GM04504 (cell line): ENCODE measurements at places on chromosomes 3 and 15.

- DNase-seq = no peak
Observed at GRCh38 chr3:172869784-172870518, 119.4 kb downstream of the ECT2 start.

GRCh38 chr15:77024273-77025082 lies 29.6 kb downstream of the PSTPIP1 start:
- DNase-seq = no peak

- DNase-seq = no peak
Observed at GRCh38 chr3:64814351-64814750, 126.6 kb upstream of the ADAMTS9 start.

- DNase-seq = no peak
Observed at GRCh38 chr3:64176461-64176996, 48.7 kb downstream of the PRICKLE2 start.

DNA sequence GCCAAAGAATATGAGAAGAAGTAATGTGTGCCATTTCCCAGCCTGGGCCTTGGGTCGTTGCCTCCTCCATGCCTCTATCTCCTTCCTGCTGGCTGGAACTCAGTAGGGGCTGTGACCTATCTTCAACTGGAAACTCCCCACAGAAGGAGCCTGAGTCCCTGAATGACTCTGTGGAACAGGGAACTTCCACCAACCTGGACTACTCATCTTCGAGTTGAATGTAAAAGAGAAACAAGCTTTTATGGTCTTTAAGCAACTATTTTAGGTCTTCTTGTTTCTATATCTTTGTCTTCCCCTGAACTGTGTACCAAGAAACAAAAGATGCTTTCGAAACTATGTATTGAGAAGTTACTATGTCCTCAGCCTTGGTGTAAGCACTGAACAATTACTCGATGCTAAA lies 355.3 kb upstream of the NR2F2 start:
- no peak for DNase-seq

DNA sequence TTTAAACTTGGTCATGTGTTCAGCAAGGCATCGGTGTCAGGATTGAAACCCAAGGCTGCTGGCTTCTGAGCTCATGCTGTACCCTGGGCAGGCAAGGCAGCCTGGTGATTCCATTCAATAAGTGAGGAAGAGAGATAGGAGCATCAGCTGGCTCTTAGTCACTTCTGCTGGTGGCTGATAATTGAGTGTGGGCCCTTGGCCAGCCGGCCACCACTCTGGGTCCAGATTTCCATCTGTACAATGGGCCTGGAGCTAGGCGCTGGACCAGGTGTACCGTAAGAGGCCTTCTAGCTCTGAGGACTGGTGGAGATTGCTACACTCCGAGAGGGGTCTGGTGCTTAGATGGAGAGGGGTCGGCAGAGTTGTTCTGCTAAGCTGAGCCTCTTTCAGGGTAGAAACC lies 4.3 kb downstream of the CD276 start:
- DNase-seq = no peak

- no peak for DNase-seq
Observed at GRCh38 chr15:59998950-59999611, 5.0 kb upstream of the FOXB1 start.

- DNase-seq = no peak
Observed at GRCh38 chr3:127762787-127763105, 59.6 kb downstream of the MGLL start.

DNA sequence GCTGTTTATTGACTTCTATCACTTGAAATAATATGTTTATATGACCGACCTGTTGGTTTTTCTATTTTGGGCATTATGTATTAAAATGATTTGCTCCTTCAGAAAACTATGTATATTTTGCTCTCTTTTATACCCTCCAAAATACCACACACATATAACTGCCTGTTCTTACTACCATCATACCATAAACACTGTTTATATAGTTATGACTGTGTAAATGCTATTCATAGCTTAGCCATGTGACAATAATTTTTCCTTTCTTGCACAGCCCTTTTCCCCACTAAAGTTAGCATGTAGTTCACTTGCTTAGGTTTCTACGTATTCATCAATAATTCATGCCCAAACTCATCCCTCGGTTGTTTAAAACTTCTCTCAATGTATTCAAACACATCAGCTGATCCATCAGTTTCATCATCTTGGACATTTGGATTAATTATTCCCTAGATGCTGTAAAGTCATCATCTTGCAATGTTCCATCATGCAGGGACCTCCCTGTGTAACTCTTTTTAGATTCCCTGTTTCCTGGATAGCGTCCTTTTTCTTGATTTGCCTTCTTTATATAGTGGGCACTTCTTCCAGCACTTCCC lies 8.2 kb upstream of the RYK start:
- DNase-seq = no peak

GRCh38 chr3:69784954-69785514 lies 45.8 kb downstream of the MITF start:
- DNase-seq = peak; percentile 48

- DNase-seq = no peak
Observed at GRCh38 chr3:197522183-197522715, 33.5 kb downstream of the BDH1 start.

DNA sequence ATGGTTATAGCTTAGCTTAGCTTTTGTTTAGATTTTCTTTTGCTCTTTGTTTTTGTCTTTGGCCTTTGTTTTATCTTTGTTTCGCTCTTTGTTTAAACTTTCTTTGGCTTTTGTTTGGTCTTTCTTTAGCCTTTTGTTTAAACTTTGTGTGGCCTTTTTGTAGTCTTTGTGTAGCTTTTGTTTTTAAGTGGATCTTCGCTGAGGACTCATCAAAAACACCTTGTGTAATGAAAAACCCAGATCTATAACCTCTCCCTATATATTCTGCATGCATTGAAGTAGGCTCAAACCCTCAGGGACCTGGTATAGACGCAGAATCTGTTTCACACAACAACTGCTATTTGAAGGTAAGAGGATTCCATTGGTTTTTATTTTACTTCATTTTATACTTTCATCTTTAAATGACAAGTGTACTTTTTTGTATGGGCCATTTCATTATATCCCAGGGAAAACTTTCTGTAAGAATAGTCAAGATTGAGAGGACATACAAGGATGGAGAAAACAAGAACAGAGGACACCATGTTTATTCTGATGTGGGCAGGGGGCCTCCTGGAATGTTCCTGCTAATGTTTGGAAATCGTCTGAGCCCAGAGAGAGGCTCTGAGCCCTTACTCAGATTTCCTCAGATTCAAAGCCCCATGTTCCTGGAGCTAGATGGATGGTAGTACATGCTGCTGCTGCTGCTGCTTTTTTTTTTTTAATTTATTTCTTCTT lies at the start of gene MOBP:
Gene MOBP, plus strand, starts transcription at position 287 of the 714 bp plus-strand sequence. CDS start 34,390 bp downstream, outside the sequence.
- no peak for DNase-seq

DNA sequence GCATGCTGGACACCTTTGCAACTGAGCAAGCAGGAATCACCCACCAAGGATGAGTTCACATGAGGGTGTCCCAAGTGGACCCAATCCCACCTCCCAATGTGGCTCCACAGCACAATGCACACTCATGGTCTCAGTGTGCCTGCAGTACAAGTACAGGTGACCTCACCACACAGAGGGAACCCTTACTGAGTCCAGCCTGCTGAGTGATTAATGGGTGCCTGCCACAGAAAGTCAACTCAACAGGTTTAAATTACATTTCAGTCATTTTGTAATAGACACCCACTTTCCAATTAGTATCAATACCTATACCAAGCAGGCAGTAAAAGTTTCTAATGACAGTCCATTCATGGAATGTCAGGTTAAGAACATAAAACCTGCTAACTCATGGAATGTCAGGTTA lies 59.5 kb downstream of the HERC2 start:
- DNase-seq = no peak

GRCh38 chr3:128823008-128823407 lies 56.4 kb upstream of the ACAD9 start:
- DNase-seq = no peak

DNA sequence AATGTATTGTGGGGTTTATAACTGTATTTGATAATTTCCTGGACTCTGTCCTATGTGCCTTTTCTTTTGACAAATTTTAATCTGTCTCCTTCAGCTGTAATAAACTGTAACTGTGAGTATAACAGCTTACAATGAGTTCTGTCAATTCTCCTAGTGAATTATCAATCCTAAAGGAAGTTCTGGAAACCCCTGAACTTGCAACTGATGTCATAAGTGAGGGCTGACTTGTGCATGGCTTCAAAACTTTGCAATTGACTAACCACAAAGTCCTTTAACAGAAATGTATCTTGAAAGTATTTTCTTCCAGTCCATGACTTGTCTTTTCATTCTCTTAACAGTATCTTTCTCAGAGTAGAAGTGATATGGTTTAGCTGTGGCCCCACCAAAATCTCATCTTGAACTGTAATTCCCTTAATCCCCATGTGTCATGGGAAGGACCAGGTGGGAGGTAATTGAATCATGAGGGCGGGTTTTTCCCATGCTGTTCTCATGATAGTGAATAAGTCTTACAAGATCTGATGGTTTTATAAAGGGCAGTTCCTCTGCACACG lies 108.3 kb downstream of the TFDP2 start:
- no peak for DNase-seq

DNA sequence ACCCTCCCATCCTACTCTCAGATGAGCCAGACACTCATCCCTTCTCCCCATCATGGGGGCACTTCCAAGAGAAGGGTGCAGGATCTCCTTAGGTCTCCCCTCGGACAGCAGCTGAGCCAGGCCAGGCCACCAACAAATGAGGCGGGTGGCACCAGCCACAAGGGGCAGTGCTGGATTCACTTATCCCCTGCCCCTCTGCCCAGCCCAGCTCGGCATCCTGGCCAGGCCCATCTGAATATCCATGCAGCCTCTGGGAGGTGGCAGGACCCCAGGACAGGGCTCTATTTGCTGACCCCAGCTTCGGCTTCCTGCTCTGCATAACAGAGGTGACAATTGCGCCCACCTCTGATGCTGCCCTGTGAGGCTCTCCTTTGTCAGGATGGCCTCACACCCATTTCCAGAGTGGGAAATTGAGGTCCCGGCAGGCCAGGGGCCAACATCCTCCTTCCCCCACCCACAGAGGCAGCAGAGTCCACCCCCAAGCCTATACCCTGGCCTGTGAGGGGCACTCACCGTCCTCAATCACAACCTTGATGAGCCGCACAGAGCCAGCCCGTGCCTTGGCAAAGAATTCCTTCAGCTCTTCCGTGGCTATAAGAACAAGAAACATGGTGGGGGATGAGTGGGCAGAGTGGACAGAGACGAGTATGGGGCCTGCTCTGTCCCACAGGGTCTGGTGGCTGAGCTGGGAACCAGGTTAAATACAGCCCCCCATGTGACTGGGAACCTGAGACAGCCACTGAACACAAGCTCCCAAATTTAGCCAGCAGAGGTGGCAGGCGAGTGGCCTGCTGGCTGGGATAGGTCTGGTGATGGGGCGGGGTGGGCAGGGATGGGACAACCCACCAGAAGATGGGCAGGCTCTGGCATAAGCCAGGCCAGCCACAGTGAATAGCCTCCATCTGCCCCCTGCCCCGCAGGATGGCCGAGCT lies 4.2 kb downstream of the TWF2 start:
- DNase-seq = no peak

GRCh38 chr3:58535531-58536500 lies 1.2 kb downstream of the ACOX2 start:
- DNase-seq = no peak

DNA sequence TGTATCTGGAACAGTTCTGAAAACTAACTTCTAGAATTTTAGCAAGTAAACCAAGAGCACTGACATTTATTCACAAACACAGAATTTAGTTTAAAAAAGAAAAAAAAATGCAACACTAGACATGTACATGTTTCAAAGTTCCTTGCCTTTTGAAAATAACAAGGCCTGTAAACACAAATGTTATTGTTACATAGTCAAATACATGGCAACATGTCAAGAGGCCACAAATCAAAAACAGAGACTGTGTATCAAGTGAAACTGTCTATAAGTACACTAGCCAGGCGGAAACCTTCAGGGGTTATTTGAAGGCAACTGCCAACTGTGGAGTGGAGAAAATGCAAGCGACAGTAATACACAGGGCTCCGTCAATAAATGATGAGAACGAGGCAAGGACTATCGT lies 547.6 kb downstream of the FOXP1 start:
- no peak for DNase-seq

GRCh38 chr3:98026425-98027084 lies 8.6 kb downstream of the GABRR3 start:
- no peak for DNase-seq

GRCh38 chr15:63726491-63726890 lies 107.3 kb downstream of the HERC1 start:
- DNase-seq = no peak

DNA sequence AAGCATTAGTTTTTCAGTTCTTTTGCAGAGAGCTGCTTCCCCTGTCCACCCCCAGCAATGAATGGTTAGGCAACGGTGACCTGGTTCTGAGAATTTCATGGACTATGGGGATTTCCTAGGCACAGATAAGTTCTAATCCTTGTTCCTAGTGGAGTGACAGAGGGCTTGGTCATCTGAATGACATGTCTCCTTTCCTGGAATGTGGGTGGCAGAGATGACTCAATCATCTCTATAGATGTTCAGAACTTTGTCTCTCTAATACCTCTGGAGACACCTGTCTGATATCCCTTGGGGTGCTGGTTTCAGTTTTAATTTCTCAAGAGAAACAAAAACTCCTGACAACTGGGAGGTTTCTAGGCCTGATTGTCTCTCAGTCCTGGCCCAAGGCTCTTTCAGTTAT lies 10.4 kb downstream of the PLA2G4E start:
- DNase-seq = no peak

- DNase-seq = no peak
Observed at GRCh38 chr3:14765576-14766427, 53.0 kb upstream of the FGD5 start.

- no peak for DNase-seq
Observed at GRCh38 chr3:77420336-77420735, 380.4 kb downstream of the ROBO2 start.

DNA sequence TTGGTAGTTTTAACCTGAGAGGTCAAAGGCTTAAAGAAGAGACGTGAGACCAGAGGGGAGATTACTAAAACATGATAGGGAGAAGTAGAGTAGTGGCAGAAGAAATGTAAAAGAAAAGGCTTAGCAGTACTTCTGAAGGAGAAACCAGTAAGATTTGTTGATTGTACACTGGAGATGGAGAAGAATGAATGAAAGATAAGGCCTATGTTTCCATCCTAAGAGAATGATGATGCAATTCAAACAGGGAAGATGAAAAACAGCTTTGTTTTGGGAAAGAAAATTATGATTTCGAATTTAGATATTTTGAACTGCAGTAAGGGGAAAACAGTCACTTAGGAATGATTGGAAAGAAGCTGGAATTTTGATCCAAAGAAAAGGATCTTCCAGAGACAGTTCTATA lies 97.4 kb upstream of the PLXND1 start:
- DNase-seq = no peak

DNA sequence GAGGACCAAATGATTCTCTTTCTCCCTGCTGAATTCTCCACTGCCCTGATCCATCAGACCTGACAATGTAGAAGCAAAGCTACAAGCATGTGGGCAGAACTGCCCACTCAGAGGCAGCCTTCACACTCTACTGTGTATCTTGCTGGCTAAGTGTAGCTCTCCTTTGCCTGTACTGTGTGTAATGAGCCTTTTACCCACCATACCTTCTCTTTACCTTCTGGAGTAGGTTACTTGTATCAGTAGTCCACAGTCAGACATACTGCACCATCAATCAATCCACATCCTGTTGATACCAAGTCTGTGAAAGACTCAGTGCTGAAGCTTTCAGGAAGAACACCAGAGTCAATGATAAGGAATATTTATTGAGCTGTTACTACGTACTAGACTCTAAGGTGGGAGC lies 440.7 kb upstream of the ARHGEF26 start:
- no peak for DNase-seq

GRCh38 chr3:67595424-67595823 lies 59.0 kb downstream of the SUCLG2 start:
- DNase-seq = no peak
